Renal cortex interstitium (tissue), 15 donors: ENCODE measurements at places on chromosomes 13 and 19.

DNA sequence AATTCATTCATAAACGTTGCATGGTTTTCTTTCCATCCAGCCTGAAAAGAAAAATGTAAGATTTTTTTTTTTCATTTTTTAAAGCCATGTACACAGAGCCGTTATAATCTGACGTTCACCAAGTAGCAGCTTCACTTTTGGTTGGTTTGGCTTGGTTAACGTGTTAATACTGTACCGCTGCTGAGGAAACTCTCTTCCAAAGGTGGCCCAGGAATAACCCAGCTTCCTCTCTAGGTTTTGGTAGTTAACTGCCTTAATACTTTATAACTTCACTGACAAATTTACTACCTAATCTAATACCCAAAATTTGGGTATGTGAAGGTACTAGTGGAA, 1.7 kb downstream of the INTS6 start:
- DNase-seq: no peak

- no peak for DNase-seq
Observed at GRCh38 chr19:6352381-6353165, 8.8 kb upstream of the CLPP start.

GRCh38 chr19:46116121-46116520, 8.4 kb downstream of the IGFL3 start:
- DNase-seq: no peak

DNA sequence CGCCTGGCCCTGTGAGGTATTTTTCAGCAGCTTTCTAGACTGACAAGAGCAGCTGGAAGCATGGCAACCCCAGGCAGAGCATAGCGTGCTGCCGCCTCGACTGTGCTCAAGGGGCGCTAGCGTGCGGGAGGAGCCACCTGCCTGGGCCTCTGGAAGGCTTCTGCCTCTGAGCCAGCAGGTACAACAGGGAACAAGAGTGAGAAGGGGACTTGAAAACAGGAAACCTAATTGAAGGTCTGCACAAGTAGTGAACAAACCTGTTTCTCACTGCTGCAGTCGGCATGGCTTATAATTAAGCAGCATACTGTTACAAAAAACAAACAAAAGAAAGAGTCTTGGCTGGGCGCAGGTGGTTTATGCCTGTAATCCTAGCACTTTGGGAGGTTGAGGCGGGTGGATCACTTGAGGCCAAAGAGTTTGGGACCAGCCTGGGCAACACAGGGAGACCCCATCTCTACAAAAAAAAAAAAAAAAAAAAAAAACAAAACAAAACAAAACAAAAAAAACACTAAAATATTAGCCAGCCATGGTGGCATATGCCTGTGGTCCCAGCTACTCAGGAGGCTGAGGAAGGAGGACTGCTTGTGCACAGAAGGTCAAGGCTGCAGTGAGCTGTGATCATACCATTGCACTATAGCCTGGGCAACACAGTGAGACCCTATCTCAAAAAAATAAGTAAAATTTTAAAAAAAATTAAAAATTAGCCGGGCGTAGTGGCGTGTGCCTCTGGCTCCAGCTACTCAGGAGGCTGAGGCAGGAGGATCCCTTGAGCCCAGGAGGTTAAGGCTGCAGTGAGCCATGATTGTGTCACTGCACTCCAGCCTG, 12.6 kb upstream of the GARRE1 start:
- peak; percentile 37 for DNase-seq

- no peak for DNase-seq
Observed at GRCh38 chr19:8111376-8111775, 38.0 kb downstream of the FBN3 start.

DNA sequence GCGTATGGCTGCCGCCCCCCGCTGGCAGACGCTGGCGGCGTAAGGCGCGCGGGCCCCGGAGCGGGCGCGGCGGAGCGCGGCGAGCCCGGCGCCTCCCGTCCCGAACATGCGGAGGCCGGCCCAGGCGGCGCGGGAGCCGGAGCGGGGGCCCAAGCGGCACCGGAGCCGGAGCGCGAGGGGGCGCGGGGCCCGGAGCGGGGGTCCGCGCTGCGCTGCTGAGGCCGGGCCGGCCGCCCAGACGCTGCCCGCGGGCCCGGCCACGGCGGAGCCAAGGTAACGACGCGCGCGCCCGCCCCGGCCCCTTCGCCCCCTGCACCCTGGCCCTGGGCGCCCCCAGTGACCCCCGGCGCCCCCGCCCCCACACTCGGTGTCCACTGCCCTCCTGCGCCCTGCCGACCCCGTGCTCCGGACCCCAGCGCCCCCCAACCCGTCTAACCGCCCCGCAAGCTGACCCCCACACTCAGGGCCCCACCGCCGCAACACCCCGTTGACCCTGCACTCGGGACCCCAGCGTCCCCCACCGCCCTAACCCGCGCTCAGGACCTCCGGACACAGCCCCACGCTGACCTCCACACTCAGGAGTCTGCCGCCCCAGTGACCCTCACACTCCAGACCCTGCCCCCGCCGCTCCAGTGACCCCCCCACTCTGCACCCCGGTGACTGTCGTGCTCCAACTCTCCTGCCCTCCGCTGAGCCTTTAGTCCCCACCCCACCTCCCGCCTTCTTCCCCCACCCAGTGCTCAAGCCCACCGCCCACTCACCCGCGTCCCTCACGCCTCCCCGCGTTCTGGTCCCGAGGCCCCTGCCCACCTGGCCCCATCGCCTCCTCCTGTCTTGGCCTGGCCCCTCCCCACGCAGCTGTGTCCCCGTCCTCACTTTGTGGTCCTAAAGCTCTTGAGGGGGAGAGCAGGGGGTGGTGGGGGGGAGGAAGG, at the start of gene CSNK1G2:
Gene CSNK1G2, plus strand, starts transcription at position 27 of the 932 bp plus-strand sequence. CDS start 28,601 bp downstream, outside the sequence.
- DNase-seq: no peak

- DNase-seq: no peak
Observed at GRCh38 chr13:78540058-78540457, 63.3 kb downstream of the POU4F1 start.

DNA sequence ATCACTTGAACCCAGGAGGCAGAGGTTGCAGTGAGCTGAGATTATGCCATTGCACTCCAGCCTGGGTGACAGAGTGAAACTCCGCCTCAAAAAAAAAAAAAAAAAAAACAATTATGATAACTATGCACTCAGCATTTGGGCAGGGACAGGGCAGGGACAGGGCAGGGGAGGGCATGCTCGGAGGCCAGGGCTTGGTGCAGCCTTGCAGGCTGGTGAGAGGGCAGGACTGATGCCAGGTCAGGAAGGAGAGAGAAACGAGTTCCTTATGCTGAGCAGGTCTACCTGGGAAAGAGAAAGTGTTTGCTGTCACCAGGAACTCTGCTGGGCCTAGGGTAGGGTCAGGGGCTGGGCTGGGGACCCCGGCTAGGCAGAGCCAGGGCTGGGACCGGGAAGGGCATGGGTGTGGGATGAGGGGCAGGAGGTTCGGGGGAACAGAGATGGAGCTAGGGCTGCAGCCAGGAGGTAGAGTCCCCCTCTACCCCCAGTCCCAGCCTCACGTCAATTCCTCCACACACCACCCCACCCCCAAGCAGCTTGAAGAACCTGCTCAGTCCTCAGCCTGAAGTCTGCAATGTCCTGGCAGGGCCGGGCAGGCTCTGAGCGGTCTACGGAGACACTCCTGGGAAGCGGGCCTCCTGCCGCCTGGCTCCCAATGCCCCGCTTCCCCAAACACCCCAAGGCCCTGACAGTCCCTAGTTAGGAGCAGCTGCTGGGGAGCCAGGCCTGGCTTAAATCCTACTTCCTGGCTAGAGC, 2.8 kb downstream of the FXYD3 start:
- no peak for DNase-seq

DNA sequence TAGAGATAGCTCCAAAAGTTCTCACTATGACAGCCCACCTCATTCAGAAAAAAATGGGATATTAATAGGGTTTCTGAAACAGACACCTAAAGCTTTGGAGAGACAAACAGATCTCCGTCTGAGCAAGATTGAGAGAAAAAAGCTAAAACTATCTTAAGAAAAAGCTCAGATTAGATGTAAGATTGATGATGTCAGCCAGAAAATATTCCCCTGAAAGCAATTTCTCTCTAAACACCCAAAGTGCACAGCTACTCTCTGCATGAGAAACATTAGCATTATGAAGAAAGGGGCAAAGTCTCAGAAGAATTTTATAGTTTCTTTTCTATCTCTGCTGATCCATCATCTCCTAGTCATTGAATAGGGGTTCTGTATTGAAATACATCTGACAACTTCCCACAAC, 148.9 kb downstream of the ZNF737 start:
- DNase-seq: no peak

DNA sequence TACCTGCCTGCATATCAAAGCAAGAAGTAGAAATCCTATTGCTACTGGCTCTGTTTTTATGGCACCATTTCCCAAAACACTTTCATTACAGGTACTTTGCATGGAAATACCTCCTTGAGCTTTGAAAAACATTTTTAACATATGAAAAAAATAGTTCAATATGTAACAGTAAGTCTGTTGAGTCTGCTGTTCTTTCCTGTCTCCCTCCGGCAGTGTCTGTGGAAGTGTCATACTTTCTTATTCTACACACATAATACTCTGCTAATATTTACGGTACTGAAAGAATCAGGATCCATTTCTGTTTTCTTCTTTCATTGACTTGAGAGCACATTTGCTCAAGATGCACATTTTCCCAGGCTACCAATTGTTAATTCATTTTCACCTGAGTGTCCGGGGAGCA, 8.2 kb upstream of the SERTM1 start:
- DNase-seq: no peak

DNA sequence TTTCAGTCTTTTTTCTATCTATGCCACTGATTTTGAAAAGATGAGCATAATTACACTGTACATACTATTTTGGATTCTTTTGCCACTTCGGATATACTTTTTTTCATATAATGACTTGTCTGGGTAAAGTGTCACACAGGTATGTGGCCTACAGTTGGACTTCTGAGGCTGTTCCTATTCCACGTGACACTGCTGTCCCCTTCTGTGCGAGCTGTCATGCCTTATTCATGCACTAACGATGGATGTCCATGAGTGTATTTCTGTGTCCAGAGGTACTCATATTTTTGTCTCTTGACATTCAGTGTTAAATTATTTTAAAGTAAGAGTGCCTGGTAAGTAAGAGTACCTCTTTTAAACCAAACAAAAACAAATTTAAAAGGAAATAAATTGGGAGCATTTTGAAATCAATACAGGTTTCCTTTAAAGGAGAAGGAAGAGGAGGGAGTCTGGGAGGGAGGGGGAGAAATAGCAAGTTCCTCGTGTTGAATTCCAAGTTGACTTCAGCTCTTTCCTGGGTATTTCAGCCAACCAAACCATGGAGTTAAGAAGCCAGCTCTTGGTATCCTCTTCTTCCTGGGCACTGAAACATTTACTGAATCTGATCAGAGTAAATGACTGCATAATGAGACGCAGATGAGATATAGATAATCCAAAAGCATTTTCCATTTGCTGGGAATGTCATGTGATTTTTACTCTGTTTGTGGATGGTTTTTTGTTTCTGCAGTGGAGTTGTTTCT, 61.3 kb downstream of the TNFRSF19 start:
- DNase-seq: no peak

- no peak for DNase-seq
Observed at GRCh38 chr13:30618930-30619279, 1.2 kb downstream of the USPL1 start.

GRCh38 chr19:49579947-49580263, 451 bp downstream of the NOSIP start:
- DNase-seq: no peak

GRCh38 chr13:94169454-94170144, 309.9 kb downstream of the DCT start:
- DNase-seq: no peak

DNA sequence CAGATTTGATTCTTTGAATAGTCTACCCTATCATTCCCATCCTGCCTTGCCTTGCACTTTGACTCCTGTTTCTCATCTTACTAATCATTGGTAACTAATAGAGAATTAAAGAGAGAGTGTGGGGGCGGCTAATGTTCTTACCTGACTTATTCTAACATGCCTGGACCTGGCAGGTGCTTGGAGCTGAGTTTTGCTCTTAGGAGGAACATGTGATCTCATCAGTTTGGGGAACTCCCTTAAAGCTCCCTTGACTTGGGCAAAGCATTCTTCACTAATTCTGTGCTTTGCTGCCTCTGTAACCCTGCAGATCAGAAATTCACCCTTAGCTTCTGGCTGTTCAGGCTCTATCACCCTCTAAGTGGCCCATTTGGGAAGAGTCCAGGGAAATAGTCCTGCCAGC, 861.1 kb downstream of the GPC5 start:
- DNase-seq: no peak

- DNase-seq: no peak
Observed at GRCh38 chr19:53328967-53329366, 4.6 kb upstream of the ZNF845 start.

GRCh38 chr13:89115307-89115706, 1444.1 kb downstream of the SLITRK5 start:
- no peak for DNase-seq

GRCh38 chr19:37914908-37915307, 7.9 kb downstream of the SIPA1L3 start:
- DNase-seq: no peak

DNA sequence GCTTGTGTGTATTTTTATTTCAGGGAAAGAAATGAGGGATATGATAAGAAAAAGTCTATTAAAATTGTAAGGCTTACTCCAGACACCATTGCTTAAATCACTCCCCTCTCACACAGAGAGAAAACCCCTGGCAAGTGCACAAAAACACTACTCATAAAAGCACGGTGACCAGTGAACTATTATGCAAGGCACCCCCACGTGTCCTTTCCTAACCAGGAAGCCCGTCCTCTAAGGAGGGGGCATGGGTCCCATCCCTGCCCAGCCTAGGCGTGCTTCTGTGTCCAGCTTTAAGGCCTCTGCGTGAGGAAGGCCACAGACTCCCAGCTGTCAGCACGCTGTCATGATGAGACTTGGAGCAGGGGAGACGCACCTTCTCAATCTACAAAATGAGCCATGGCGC, 83.5 kb downstream of the SLC7A1 start:
- no peak for DNase-seq

- no peak for DNase-seq
Observed at GRCh38 chr19:38870612-38871011, 7.5 kb downstream of the RINL start.

DNA sequence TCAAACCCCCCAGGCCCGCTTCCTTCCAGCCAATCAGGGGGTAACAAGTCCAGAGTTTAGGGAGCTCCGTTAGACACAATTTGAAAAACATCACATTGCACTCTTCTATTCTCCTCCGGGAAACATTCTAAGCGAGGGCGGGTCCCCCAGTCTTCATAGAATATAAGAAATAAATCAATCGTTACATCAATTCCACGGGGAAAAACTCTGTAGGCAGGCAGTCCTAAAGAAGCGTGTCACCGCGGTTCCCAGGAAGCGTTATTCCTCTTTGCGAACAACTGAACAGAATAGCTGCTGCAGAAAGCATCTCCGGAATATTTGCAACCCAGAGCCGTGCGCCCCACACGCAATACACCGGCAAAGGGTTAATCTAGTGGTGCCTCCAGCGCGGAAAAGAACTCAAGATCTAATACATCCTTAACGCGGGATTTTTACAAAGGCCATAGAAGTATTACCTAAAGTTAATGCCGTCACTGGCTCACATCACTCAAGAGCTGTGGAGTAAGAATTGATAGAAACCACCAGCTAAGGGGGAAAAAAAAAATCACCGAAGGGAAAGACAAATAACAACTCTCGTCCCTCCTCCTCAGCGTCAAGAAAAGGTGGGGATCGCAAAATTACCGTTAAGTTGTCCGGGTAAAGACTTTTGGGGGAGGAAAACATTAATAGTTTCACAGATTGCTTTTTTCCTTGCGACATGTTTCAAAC, 65.1 kb downstream of the KCNRG start:
- DNase-seq: no peak

GRCh38 chr19:45663800-45664199, 4.2 kb upstream of the GIPR start:
- no peak for DNase-seq
